ENCODE measurements at places on chromosomes 6 and 20. TPM values are rescaled to one million over a fixed set of nuclear protein-coding genes. Genes with fewer than 3 reads are reported as not detected.
A peak's percentile ranks its signal among the peaks of the same experiment; 100 is the strongest.

DNA sequence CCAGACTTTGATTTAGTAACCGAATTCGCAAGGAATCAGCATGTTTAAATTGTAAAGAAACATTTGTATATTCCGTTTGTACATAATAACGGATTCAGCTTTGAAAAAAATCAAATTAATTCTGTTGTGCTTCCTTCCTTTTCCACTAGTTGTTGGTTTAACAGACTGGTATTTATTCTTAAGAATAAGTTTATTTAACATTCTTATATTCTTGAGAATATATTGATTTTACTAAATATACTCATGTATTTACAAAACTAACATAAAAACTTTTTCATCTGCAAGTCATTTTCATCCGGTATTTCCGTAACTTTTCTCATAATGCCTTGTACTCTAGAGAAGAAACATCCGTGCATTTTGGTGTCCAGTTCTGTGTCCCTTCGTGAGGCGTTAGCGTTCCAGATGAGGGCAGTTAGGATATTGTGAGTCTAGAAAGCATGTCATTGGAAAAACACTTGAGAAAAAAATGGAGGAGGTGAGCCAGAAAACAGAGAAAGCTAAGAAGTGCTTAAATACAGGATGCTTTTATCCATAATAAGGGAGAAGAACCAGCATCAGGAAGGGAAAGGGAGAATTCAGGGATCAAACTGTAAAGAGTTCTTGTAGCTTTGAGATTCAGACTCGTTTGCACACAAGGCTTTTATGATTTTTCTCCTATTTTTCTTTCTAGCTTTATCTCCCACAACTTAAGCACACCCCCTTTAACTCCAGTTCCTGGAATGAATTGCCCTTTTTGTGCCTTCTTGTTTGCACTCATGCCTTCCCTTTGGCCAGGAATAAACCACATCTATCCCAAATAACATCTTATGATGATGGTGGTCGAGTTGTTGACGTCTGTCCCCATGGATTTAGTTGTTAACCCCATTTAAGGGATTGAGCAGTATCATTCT is 1.8 kb downstream of the WRNIP1 start:
- DNase-seq = no peak

DNA sequence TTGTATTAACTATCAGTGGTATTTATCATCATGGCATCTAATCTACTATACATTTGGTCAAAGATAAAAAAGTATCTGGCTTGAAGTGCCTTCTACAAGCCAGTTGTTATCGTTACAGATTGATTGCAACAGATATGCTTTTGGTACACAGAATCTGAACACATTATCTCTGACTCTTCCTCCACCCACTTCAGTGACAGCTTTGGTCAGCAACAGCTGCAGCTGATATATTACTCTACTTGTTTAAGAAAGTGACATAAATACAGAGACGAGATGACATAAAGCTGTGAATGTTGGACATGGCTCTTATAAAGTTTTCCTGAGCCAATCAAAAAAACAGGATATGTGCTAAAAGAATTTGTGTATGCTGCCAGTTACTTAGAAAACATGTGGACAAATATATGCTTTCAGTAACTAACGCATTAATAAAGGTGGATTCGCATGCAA is 77.6 kb downstream of the HIVEP2 start:
- no peak for DNase-seq

DNA sequence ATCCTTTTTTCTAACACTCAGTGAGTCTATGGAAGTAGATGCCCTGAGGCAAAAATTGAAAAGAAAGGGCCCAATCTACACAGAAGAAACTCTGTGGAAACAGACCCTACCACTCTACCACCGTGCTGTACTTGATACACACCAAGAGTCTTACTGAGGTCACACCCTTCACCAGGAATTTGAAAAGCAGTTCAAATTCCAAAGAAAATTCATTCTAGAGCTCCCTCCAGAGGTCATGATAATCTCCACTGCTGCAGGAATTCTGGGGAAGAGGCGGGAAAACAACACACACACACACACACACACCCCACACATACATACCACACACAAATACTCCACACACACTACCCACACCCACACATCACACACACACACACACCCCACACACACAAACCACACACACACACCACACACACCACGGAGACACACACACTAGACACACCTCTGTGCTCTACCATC is 336.8 kb downstream of the HDGFL1 start:
- DNase-seq = no peak

GRCh38 chr20:51275181-51275580 is 252.3 kb upstream of the KCNG1 start:
- no peak for DNase-seq

GRCh38 chr6:169960521-169960885 is 209.1 kb downstream of the ERMARD start:
- no peak for DNase-seq

GRCh38 chr6:127026247-127026646 is 92.2 kb upstream of the RSPO3 start:
- no peak for DNase-seq

- no peak for DNase-seq
These were observed 67.6 kb downstream of the B4GALT5 start for GRCh38 chr20:49646126-49646525.

DNA sequence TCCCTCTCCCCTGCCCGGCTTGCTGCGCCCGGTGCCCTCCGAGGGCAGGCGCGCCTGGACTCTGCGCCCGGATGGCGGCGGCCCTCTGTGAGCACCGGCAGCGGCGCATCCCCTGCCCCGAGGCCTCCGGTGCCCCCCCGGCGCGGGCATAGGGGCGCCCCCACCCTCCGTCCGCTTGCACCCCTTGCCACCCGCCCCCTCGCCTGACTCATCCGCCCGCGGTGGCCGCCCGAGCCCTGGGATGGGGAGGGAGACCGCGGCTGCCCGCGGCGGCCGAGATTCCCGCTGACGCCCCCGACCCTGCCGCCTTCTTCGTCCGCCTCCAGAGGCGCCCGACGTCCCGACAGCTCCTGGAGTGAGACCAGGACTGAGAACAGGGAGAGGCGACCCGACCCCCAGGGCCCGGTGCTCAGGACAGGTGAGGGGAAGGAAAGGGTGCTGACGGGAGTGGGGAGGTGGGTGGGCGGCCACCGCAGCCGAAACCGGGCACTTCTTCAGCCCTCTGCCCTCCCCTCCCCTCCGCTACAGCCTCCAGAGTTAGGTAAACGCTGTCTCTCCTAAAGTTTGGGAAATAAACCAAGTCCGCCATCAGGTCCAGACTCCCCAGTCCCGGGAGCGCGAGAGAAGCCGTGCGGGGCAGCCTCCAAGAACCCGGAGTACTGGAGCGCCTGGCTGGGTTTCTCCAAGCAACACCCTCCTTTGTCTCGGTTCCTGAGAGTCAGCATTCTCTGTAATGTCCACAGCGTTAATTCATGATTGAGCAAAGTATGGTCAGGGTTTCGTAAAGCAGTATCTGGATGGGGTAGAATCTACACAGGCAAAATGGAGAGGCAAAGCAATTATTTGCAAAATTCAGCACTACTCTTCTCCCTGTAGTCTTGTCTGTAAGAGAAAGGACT is 539 bp downstream of the TMEM200A start:
- peak; percentile 18 for DNase-seq

- DNase-seq = no peak
These were observed 469.5 kb upstream of the NRSN1 start for GRCh38 chr6:23656255-23657194.

DNA sequence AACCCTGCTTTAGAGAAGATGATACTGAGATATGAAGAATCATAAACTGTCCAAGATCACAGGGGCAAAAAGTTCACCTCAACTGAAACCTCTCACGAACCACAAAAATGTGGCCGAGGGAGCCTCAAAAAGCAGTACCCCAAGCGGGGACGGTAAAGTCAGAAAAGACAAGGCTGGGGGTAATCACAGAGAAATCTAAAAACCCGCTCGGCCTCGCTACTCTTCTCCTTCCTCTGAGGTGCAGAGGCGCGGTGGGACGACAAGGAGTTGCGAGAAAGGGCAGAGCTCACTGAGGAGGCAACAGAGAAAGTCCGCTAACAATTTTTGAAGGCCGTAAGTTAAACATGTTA is 356 bp upstream of the IRAK1BP1 start:
- no peak for DNase-seq

- no peak for DNase-seq
These were observed 147.9 kb upstream of the PDE7B start for GRCh38 chr6:135703621-135704020.

LY6G6D gene
- not detected for total RNA-seq

EYA4 gene
- 22.6 TPM for total RNA-seq

DNA sequence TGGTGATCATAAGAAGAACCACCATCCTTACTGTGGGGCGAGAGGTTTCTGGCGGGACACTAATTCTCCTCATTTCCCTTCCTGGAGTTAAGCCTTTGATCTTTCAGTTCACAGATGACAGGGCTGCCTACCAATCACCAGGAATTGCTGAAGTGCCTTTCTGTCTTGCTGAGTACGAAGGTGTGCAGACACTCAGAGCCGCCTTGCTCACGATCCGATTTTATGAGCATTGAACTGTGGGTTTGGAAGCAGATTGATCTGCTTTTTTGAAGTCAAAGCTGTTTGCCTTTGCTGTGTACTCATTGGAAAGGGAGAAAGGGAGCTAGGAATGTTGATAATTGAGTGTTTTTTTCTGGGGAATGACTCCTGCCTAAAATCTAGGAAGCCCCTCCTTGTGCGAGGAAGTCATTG is 129.1 kb upstream of the SALL4 start:
- no peak for DNase-seq

ZNFX1 gene
- 18.2 TPM for total RNA-seq

NKAIN4 gene
- not detected for total RNA-seq

- peak; percentile 88 for DNase-seq
These were observed 119.5 kb upstream of the CD93 start for GRCh38 chr20:23205611-23206041.
